ENCODE measurements at places on chromosomes 16 and 17.

DNA sequence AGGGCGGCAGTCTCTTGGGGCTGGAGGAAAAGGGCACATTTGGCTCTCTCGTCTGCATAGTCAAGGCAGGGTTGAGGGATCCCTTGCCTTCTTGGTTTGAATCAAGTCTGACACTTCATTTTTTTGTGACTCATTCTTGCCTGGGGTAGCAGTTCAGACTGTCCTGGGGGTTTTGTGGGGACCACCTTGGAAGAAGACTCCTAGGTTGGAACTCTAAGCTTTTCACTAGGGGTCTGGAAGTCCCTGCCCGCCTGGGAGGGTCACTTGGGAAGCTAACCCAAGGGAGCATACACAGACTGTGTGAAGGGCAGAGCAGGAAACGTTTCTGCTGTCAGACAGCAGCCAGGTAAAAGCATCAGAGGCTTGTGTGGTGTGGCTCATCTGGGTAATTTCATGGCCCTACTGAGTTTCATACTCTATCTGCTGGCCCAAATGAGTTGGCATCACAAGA is 11.3 kb downstream of the YPEL2 start:
- no peak for DNase-seq

DNA sequence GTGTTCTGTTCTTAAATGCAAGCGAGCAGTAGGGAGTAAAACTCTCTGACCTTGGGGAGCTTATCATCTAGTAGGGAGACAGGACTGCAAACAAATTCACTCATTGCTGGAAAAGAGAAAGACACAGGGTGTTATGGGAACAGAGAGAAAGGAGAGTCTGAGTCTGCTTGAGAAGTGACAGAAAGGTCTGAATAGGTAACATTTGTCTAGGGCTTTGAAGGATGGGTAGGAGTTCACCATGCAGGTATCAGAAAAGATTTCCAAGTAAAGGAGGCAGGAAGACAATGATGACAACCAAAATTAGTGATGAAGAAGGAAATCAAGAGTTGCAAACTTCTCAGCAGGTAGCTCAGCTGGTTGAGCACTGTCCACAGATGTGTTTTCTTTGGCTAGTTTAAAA is 93.6 kb upstream of the GPR139 start:
- no peak for DNase-seq

- no peak for DNase-seq
These were observed 4.0 kb downstream of the TAC4 start for GRCh38 chr17:49843774-49844350.

- no peak for DNase-seq
These were observed 30.2 kb upstream of the XPO6 start for GRCh38 chr16:28241924-28242323.

DNA sequence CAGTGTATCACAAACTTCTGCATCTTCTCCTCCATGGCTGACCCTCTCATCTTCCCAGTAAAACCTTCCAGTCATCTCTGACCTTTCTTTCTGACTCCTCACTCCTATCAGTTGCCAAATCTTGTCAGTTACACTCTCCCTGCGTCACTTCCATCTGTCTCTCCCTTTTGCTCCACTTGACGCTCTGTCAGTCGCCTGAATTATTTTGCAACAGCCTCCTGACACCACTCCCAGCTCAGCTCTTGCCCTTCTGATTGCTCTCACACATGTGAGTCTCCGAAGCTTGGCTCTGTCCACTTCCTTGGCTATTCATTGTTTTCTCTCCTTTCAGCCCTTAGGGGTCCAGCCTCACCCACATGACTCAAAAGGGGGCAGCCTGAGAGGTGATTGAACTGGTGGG is 27.7 kb downstream of the DHRS7C start:
- DNase-seq, result no peak

- no peak for DNase-seq
These were observed 20.3 kb downstream of the TRARG1 start for GRCh38 chr17:1299552-1300370.

- no peak for DNase-seq
These were observed 15.3 kb upstream of the FZD2 start for GRCh38 chr17:44541884-44542581.

- DNase-seq, result no peak
These were observed 33.8 kb downstream of the CTU2 start for GRCh38 chr16:88739977-88740726.

- DNase-seq, result no peak
These were observed 968 bp downstream of the AGRP start for GRCh38 chr16:67482233-67482924.

GRCh38 chr16:60741810-60742209 is 1294.4 kb downstream of the CDH8 start:
- no peak for DNase-seq

- DNase-seq, result no peak
These were observed 150.2 kb upstream of the CACNG5 start for GRCh38 chr17:66684731-66685130.

GRCh38 chr16:68772030-68772681 is 35.1 kb downstream of the CDH1 start:
- DNase-seq, result no peak

DNA sequence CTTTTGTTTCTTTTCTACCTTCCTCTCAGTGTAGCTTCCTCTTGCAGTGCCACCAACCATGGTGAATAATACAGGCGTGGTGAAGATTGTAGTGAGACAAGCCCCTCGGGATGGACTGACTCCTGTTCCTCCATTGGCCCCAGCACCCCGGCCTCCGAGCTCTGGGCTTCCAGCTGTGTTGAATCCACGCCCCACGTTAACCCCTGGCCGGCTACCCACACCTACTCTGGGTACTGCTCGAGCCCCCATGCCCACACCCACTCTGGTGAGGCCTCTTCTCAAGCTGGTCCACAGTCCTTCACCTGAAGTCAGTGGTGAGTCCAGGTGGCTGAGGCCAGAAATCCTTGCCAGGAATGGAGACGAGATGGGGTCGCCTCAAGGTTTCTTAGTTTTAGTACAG is 23.9 kb downstream of the SRCAP start:
- DNase-seq, result no peak

DNA sequence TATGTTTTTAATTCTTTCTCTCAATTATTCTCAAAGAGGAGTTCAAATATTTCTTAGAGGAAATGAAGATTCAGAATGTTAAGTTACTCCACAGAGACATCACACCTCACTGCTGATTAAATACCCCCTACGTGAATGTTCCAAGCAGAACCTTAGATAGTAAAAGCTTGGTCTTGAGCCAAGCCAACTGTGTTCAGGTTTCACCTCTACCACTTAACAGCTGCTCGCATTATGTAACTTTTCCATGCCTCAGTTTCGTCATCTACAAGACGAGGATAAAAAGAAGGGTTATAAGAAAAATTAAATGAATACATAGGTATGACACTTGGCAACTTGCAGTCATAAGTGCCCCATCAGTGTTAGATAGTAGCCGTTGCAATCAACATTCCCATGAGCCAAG is 356.2 kb downstream of the RBFOX1 start:
- no peak for DNase-seq

DNA sequence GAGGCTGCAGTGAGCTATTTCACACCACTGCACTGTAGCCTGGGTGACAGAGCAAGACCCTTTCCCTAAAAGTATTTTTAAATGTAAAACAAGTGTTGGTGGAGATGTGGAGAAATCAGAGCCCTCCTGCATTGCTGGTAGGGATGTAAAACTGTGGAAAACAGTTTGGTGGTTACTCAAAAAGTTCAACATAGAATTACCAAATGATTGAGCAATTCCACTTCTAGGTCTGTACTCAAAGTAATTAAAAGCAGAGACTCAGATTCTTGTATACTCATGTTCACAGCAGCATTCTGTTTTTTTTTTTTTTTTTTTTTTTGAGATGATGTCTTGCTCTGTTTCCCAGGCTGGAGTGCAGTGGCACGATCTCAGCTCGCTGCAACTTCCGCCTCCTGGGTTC is 141.8 kb downstream of the PITPNC1 start:
- no peak for DNase-seq

- DNase-seq, result peak; percentile 77
These were observed 94.8 kb upstream of the CBX4 start for GRCh38 chr17:79933863-79934652.

All from SJSA1 (cell line).